ENCODE measurements at places on chromosomes 13 and 19. TPM values are rescaled to one million over a fixed set of nuclear protein-coding genes. Genes with fewer than 3 reads are reported as not detected.

ITGBL1 gene
- not detected for total RNA-seq

DCLK1 gene
- not detected for total RNA-seq

GRCh38 chr19:13984186-13984585 is 21.9 kb downstream of the RFX1 start:
- peaks cover 86% of the 10 kb centered on the region for H3K4me1 ChIP-seq
- no peak for DNase-seq
- peaks cover 18% of the 10 kb centered on the region for H3K36me3 ChIP-seq
- no peak overlapping the region for H3K4me3 ChIP-seq

- peaks cover under 1% of the 10 kb centered on the region for H3K36me3 ChIP-seq
Observed at GRCh38 chr13:111065698-111066097, 49.4 kb upstream of the ARHGEF7 start.

GRCh38 chr13:91017031-91017668 is 330.3 kb upstream of the MIR17HG start:
- H3K4me1 ChIP-seq = no peaks in the 10 kb centered on the region
- no peaks in the 10 kb centered on the region for H3K27me3 ChIP-seq
- no peak overlapping the region for H3K4me3 ChIP-seq
- H3K27ac ChIP-seq = no peak overlapping the region
- DNase-seq = peak; percentile 26
- H3K36me3 ChIP-seq = no peaks in the 10 kb centered on the region
